ENCODE measurements at places on chromosomes 4 and X.

DNA sequence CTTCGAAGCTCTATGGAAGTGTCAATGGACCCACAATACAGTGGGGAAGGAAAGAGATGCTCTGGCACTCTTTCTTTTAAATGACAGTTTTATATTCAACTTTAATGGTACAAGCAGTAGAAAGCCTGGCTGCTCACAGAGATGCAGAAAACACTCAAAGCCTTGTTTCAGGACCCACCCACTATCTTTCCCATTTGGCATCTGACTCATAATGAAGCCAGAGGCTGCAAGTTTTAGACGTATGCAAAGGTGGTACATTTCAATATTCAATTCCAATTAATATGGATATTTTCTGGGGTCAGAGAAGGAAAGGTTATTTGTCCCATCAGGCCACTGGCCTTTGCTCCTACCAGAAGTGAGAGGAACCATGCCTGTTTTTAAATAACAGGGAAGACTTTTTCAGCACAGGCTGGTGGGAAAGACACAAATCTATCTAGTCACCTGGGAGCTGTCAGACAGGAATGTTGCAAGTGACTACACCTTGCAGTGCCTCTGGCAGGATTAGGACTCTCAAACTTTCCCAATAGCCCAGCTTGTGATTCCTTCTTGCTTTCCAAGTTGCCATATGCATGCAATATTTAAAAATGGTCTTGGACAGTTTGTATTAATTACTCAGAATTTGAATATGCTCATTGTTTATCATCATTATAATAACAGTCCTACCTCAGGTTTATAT is 70.0 kb upstream of the RAB40AL start:
- DNase-seq, result no peak

DNA sequence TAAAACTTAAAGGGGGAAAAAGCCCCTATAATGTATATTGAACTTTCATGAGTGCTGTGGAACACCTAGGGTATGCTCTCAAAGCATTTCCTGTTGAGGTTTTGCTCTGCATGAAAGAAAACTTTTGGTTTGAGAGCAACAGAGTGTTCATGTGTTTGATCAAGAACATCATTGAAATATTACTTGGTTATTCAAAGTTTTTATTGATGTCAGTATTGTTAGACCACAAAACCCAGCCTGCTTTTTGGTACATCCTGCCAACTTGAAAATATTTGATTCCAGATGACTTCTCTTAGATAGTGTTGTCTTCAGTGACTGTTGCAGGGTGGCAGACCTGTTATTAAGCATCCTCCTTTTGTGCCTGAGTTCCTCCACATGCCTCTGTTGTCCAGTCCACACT is 68.0 kb downstream of the N4BP2 start:
- no peak for DNase-seq

DNA sequence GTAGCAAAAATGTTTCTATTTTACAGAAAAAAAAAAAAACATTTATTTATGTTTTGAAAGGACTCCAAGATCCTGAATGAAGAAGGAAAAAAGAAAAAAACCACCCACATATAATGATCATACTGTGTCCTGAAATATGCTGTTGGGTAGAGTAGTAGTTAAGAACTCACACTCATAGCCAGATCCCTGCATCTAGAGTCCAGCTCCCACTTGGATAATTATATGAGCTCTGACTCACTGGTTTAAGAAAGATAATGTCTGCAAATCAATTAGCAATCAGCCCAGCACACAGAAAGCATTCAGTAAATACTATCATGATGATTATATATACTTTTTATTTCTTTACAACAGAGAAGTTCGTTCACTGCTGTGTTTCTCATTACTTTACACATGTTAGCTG is 46.7 kb upstream of the MXRA5 start:
- no peak for DNase-seq

GRCh38 chrX:133389975-133390374 is 25.3 kb downstream of the GPC4 start:
- no peak for DNase-seq

- DNase-seq, result no peak
Measured at GRCh38 chrX:147570483-147570882, 341.2 kb upstream of the FMR1 start.

GRCh38 chr4:40576651-40577480 is 52.8 kb downstream of the RBM47 start:
- peak; percentile 74 for DNase-seq

GRCh38 chrX:149682031-149682430 is 29.8 kb upstream of the MAGEA11 start:
- no peak for DNase-seq

GRCh38 chr4:117664706-117665444 is 369.4 kb upstream of the NDST3 start:
- no peak for DNase-seq

- peak; percentile 28 for DNase-seq
Measured at GRCh38 chr4:72031868-72032608, at the start of gene NPFFR2. TSS of gene NPFFR2 (plus strand) at chr4:72032000. CDS start at chr4:72128592, 96,592 bp downstream.

GRCh38 chrX:133468051-133468450 is 52.8 kb upstream of the GPC4 start:
- DNase-seq, result no peak

- DNase-seq, result no peak
Measured at GRCh38 chrX:40164751-40165150, 67.0 kb upstream of the BCOR start.

DNA sequence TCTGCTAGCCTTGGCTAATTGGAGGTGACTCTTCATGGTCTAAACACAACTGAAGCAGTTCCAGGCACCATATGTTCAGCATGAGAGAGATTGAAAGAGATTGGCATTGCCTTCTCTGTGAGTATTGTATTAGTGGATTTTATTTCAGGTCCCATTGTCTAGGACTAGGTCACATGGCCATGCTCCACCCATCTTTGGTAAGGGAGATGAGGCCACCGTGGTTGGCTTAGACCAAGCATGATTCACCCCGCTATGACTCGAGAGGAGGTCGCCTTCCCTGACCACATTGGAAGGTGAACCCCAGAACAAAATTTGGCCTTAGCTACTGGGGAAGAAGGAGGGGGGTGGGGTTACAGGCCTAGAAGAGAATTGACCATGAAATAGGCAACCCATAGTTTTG is 109.9 kb upstream of the BCOR start:
- DNase-seq, result peak; percentile 2

- peak; percentile 33 for DNase-seq
Measured at GRCh38 chr4:48295116-48295515, 25.5 kb upstream of the TEC start.

- DNase-seq, result peak; percentile 38
Measured at GRCh38 chr4:20487852-20488251, 212.4 kb upstream of the PACRGL start.

DNA sequence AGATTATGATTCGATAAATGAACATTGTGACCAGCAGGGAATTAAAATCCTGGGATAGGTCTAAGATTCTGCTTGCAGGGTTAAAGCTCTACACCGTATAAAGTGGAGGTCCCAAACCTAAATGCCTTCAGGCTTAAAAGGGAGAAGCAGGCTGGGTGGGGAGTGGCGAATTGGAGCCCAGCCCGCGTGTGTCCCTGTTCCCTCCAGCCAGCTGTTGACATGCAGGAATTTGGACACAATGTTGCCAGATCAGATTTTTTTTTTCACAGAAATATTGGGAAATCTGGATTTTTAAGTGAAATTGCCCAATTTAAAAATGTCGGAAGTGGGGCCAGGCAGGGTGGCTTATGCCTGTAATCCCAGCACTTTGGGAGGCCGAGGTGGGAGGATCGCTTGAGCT is 60.5 kb downstream of the ELF4 start:
- peak; percentile 29 for DNase-seq

DNA sequence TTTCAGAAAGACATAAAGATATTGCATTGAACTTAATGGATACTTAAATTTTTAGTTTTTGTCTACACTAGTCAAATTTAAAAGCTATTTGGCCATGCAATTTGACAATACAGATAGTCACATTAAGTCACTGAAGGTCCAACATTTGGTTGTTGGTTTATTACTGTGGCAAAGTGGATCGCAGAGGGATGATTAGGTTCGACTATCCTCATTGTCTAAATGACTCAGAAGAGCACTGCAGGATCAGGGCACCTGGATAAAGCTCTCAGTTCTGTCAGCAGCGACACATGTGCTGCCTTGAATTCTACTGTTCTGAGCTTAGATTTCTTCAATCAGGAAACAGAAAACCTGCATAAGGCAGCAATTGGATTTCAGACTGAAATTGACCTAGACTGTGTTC is 130.7 kb downstream of the AMELX start:
- no peak for DNase-seq

- DNase-seq, result no peak
Measured at GRCh38 chr4:153438916-153439756, 27.0 kb upstream of the TMEM131L start.

- DNase-seq, result no peak
Measured at GRCh38 chrX:108018656-108019381, 26.0 kb upstream of the VSIG1 start.

GRCh38 chr4:96744676-96745075 is 904.8 kb downstream of the PDHA2 start:
- DNase-seq, result no peak

DNA sequence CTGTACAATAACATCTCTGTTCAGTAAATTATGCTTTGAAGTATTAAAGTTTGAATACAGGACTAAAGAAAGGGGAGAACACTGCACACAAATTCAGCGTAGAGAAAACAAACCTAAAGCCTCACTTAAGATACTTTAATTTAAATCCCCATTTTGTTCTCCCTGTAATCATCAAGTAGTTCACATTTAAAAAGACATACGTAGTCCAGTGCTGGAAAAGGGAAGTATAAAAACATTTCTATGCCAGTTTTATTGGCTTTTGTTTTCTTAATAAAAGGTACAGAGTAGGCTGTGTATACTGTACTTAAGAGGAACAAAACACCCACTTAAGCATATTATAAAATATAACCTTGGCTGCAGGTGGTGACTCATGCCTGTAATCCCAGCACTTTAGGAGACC is 101.6 kb downstream of the FGF16 start:
- DNase-seq, result no peak

- no peak for DNase-seq
Measured at GRCh38 chrX:43504394-43504793, 151.7 kb upstream of the MAOA start.

GRCh38 chr4:70700712-70701111 is 12.4 kb downstream of the UTP3 start:
- DNase-seq, result no peak

DNA sequence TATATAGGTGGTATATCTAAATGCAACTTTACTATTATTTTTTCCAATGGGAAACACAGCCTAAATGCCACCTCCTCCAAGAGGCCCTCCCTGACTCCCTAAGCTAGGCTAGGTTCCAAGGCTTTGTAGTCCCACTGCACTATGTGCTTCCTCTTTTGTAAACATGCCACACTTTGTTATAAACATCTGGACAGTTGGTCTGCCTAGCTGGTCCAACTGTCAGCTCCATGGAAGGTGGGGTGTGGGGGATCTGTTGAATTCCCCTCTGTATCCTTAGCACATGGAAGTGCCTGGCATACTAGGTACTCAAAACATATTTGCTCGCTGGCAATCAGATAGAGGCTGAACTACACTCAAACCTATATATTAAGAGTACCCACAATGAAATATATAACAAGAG is 63.4 kb downstream of the SLC9A7 start:
- DNase-seq, result no peak

DNA sequence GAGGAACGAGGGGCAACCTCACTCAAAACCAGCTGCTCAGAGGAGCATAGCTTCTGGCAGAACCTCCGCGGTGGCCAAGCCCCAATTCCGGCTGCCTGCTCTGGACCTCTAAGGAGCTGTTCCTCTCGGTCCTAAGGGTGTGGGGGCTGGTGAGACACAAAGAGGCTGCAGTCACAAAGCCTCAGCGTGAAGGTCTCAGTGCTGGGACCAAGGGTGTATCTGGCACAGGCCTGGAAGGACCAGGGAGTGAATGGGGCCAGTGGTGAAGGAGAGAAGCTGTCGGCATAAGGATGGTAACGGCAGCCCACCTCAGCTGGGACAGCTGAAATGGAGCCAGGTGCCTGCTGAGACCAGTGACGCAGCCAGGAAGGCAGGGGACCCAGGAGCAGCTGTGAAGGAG is 5.3 kb downstream of the PDE6B start:
- DNase-seq, result no peak

- peak; percentile 83 for DNase-seq
Measured at GRCh38 chrX:17617806-17618205, 119.5 kb upstream of the SCML1 start.

DNA sequence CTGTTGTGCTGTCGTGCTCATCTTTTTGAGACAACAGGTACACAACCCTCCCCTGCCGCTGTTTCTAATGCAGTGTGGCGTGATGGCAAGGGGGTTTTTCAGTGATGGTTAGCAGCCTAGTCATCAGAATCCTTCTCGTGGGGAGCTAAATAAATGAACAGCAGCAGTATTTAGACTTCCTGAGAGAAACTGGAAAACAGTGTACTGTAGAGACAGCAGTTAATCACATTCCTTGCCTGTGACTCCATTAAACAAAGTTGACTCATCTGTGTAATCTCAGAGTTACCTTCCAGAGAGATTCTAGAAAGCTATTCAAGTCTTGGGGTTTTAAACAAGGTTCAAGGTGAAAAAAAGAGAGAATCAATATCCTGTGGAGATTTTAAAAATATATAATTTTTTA is 1753.2 kb upstream of the PCDH7 start:
- DNase-seq, result no peak

DNA sequence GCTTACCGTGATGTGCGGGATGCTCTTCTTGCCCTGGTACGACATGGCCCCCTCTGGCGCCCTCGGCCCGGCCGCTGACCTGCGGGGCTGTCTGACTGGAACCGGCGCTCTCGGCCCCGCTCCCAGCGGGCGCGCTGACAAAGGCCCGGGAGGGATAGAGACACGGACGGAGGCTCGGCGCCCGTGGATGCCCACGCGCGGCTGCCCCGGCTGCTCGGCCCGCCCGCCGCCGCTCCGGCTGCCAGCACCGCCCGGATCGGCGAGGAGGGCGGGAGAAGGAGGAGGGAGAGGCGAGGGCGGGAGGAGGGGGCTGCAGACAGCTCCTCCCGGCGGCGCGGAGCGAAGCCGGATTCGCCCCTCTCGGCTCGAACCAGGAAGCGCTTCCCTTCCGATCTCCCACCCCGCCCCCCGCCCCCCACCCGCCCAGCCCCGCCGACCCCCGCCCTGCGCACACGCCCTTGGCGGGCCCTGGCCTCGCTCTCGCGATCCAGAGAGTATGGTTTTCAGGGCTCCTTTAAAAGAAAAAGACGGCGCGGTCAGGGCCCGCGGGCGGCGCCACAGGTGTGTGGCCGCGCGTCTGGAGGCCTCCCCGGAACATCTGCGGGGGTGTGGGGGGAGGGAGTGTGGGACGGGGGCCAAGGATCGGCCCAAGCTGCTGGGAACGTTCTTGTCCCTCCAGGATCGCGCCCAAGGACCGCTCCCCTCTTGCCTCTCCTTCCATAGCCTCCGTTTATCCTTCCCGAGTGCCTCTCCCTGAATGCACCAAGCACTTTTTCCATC is 4.5 kb downstream of the CRMP1 start:
- DNase-seq, result no peak

DNA sequence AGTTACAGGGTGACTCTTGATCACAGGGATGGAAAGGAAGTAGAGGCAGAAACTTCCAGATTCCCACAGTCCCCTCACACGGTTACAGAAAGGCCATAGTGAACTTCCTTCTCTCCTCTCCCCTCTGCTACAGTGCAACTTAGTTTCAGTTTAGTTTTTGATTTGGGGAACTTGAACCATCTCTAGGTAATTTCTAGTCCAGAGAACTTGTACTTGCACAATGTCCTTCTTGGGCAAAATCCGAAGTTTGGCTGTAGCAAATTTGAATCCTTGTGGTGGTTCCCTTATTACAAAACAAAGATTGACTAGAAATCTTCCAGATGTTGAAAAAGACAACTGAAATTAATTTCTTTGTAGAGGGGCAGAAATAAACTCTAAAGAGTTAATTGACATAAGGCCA is 1.2 kb upstream of the BLTP1 start:
- no peak for DNase-seq

Data from AG10803 (cell line).